CMK (cell line): ENCODE measurements at places on chromosomes 6 and 20.

DNA sequence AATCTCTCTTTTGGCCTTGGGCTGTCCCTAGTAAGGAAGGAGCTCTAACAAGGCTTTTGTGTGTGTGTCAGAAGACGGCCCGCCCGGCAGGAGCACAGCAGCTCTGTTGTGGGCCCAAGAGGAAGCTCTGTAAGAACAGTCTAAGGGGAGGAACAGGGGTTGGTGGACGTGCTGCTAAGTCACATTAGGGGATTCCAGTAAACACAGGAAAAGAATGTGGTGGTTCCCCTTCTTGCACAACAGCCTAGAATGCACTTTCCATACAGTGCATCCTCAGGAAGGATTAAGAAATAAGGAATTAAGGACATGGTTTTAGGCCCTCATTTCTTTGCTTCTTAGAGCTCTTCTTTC, 114.5 kb downstream of the RNF144B start:
- DNase-seq = no peak

DNA sequence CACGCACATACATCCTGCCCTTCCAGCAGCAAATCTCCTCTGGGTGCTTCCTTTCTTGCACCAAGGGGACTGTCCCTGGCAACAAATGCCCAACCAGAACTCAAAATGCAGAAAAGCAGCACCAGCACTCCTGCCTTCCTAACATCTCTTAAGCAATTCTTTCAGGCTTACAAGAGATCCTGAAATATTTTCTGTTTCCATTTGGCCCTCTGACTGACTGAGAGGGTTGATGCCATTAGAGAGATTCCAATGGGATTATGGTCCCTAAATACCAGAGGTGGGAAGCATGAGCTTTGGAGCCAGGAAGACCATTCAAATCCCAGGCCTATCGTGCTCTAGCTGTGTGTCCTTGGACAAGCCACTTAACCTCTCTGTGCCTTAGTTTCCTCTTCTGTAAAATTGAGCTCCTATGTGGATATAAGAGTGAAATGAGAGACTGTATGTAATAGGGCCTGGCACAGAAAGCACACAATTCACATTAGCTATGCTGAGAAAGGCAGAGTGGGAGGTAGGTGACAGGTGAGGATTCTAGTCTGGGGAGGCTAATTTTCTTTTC, 56.8 kb downstream of the PRDM1 start:
- DNase-seq = no peak

GRCh38 chr6:10719296-10719963, 3.4 kb upstream of the TMEM14C start:
- DNase-seq = no peak

GRCh38 chr20:13028001-13028400, 19.2 kb downstream of the SPTLC3 start:
- DNase-seq = no peak

- no peak for DNase-seq
Observed at GRCh38 chr6:131838051-131838450, 30.2 kb downstream of the ENPP1 start.

- no peak for DNase-seq
Observed at GRCh38 chr6:139496654-139497344, 122.4 kb upstream of the CITED2 start.

- DNase-seq = no peak
Observed at GRCh38 chr20:60048634-60049521, 90.7 kb downstream of the CDH26 start.

GRCh38 chr20:56554869-56555268, 21.8 kb downstream of the FAM209B start:
- DNase-seq = no peak
